ENCODE measurements at places on chromosomes 7 and 10.

DNA sequence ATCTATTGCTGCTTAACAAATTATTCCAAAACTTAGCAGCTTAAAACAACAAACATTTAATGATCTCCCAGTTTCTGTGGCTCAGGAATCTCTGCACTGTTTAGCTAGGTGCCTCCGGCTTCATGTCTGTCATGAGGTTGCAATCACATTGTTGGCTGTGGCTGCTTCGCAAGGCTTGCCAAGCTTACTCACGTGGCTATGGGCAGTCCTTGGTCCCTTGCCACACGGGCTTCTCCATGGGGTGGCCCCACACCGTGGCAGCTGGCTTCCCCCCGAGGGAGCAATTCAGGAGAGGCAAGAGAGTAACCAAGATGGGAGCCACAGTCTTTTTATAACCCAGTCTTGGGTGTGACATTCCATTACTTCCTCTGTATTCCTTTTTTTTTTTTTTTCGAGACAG, 67.4 kb downstream of the NEURL1 start:
- DNase-seq, result no peak

GRCh38 chr7:46291050-46291438, 370.0 kb upstream of the IGFBP3 start:
- no peak for DNase-seq

GRCh38 chr7:137962875-137963507, 38.9 kb downstream of the CREB3L2 start:
- no peak for DNase-seq

- DNase-seq, result no peak
Observed at GRCh38 chr10:58028597-58029366, 238.9 kb downstream of the IPMK start.

GRCh38 chr7:123237-123636, 69.1 kb upstream of the FAM20C start:
- no peak for DNase-seq

DNA sequence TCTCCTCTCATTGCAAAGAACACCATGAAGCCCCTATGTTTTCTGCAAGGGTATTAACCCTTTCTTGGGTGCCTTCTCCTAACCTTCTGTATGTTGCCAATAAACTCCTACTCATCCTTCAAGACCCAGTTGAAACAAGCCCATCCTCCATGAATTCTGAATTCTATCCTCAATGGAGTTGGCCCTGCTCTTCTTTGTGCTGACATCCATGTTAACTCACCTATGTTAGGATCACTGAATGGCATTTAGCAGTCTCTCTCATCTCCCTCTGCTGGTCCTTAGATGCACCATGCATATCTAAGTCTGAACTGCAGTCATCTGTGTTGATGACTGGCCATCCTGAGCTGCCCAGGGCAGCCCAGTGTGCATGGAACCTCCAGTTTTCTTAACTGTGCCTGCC, 129.8 kb downstream of the BUB3 start:
- no peak for DNase-seq

- DNase-seq, result no peak
Observed at GRCh38 chr10:44966129-44966815, 6.7 kb downstream of the RASSF4 start.

GRCh38 chr7:36639826-36640225, 84.5 kb downstream of the AOAH start:
- DNase-seq, result no peak

Data from occipital lobe (tissue), 3 donors.